ENCODE measurements at places on chromosomes 6 and 20.

- no peak for DNase-seq
These were observed 193.3 kb downstream of the PHACTR1 start for GRCh38 chr6:12909833-12910232.

DNA sequence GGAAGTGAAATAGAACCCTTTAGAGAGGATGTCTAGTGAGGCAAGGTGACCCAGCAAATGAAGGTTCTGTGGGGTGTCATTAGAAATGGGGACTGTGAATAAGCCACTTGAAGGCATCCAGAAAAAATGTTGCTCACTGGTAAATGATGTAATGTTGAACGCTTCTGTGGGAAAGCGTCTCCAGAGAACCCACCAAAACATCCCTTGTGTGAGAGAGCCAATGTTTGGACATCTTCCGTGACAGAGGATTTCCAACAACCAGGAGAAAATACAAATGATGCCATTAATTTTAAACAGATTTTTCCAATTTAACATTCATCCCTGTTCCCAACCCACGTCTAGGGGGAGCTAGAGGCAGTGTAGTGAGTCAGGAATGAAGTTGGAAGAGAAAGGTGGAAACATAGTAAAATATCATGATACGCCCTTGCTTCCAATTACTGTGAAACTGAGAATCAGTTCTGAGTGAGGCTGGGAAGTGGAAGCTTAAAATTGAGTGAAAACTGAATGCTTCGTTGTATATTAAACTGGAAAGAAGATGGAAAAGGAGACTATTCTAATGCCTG lies 584.2 kb downstream of the CD109 start:
- no peak for DNase-seq

GRCh38 chr6:36186199-36186598 lies 10.3 kb upstream of the BRPF3 start:
- DNase-seq: no peak

GRCh38 chr6:26249957-26250697 lies 114.9 kb upstream of the BTN3A2 start:
- peak; percentile 84 for DNase-seq

Measured in transverse colon (tissue), 4 donors.